ENCODE measurements at places on chromosomes 11 and 22.
A peak's percentile ranks its signal among the peaks of the same experiment; 100 is the strongest.

DNA sequence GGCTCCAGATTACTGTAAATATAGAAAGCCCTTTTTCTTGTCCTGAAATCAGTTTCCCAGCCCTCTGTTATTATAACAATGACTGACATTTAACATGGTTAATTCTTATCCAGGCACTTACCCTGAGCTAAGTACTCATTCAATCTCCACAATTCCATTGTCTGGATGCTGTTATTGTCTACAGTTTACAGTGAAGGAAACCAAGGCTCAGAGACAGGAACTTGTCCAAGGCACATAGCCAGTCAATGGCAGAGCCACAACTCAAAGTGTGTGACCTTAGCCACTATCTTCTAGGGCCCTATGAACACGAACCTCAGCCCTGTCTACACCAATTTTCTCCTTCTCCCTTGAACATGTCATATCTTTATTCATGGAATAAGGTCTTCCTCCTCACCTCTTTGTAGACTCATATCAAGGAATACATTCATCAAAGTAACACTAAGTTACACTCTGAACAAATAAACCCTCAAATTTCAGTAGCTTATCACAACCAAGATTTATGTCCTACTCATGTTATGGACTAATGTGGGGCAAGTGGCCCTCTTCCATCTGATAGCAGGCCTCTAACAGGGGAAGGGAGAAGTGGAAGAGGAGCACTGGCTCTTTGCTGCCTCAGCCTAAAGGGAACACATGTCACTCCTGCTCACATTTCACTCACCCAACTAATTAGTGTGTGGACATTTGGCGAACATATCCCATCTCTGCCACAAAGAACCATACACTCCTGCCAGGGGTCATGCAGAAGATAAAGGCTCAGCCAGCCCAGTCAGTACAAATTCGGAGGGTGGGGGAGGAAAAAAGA, 39.3 kb upstream of the APLNR start:
- peak; percentile 29 for DNase-seq

GRCh38 chr11:3208272-3208671, 10.3 kb downstream of the MRGPRG start:
- DNase-seq = no peak

DNA sequence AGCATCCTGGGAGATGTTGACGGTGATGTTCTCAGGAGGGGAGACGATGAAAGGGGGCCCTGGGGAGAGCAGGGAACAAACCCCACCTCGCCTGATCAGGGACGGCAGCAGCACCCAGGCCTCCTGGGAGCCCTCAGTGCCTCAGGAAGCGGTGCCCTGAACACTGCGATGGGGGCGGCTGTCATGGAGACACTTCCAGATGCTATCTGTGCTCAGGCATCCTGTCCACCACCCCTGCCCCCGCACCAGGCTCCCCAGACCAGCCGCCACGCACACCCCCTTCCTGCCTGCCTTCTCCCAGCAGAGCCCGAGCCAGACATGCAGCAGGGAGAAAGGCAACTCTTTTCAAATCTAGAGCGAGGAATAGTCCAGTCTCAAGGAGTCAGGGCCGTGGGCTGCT, 20.6 kb downstream of the IGSF9B start:
- DNase-seq = no peak

DNA sequence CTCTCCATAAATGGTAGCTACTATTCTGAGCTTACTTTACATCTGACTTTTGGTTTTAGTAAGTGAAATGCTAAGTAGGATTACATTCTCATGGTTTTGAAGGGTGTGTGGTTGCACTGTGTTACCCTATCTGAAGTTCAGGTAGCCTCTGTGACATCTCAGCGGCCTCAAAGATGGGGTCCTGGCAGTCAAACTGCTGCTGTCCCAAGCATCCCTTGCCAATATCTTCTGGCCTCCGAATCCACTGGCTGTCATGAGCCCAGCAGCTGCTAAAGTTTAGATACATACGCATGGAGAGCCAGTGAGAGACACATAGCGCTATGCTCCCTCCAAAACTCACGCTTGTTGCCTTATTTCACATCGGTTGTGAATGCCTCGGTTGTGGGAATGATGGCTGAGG, 34.9 kb downstream of the UBASH3B start:
- no peak for DNase-seq

DNA sequence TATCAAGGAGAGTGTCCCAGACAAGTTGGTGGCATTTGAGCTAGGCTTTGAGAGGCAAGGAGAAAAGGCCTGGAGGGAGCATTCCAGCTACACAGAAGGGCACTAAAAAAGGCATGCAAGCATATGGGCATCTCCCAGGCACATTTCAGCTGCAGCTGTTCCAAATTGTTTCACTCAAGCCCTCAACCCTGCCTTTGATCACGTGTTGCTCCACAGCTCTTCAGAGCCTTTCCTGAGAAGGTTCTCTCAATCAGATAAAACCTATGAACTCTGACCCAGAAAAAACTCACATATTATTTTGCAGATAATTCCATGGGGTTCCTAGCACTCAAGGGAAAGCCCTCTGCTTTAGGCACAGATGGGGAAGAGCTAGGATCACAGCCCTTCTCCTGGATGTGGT, 24.4 kb upstream of the HSPA8 start:
- peak; percentile 89 for DNase-seq

DNA sequence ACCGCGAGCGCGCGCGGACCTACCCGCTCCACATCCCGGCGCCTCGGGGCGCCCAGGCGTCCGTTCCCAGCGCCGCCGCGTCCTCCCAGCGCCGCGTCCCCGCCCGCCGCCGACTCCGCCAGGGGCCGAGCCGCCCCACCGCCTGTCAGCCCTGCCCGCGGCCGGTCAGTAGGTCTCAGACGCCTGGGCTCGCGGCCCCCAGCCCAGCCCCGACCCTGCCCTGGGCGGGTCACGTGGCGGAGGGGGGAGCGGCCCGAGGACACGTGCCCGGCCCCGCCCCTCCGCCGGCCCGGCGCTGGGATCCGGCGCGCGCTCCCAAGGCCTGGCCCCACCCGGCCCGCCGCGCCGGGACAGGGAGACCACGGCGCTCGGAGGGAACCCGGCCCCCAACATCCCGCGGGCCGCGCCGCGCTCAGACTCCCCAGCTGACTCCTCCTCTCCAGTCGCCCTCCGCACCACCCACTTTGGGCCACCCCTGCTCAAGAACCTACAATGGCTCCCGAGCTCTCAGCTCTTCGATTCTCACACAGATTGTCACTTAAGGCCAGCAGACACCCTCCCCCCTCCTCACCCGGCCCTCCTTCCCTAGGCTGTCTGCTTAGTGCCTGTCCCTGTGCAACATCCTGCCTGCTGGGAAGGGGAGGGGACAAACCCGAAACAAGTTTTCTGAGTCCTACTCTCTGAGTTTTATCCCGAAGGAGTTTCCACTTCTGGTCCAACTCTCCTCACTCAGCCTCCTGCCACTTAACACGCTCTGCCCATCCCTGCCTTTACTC, at the start of gene RAB3IL1:
TSS of gene RAB3IL1 (minus strand) at position 233 of the 776 bp plus-strand sequence. CDS start at position 34, 199 bp downstream.
- DNase-seq = peak; percentile 44

GRCh38 chr11:64754124-64754918, 5.5 kb downstream of the PYGM start:
- no peak for DNase-seq

DNA sequence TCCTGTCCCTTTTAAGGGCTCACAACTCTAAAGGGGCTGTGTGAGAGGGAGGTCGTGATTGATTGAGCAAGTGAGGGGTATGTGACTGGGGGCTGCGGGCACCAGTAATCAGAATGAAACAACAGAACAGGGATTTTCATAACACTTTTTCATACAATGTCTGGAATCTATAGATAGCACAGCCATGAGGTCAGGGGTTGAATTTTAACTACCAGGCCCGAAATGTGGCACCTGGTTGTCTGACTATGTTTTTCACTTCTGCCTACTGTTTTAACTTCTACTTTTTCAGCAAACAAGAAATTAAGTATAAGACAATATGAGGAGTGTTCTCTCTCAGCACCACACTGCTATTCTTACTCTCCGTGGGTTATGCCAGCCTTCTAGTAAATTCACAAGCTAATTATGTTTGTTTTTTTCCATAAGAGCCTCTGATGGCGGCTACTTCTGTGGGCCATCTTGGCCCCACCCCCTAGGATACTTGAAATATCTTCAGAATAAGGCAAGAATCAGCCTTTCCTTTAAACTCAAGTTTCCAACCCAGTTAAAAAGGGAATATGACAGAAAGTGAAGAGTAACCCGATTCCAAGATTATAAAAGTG, 552.8 kb upstream of the CHORDC1 start:
- no peak for DNase-seq

- no peak for DNase-seq
Observed at GRCh38 chr22:28407645-28408044, 272.0 kb downstream of the TTC28 start.

- DNase-seq = no peak
Observed at GRCh38 chr22:40305625-40306024, 40.7 kb upstream of the ADSL start.

DNA sequence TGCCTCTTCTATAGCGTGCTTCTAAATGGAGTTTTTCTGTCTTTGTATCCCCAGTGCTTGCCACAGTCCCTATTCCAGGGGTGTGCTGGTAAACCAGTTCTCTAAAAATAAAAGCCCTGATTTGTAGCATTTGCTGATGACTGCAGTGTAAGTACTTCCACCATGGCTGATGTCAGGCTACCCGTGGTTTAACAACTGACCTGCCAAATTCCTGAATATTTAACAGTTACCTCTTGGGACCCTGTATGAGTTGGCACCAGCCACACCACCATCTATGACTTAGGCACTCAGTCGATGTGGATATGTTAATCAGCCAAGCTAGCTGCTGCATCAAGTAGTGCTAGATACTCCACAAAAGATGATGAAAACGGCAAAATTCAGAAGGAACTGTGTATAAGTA, 94.0 kb upstream of the MTNR1B start:
- no peak for DNase-seq

GRCh38 chr11:122158171-122158570, 42.2 kb upstream of the BLID start:
- DNase-seq = no peak

DNA sequence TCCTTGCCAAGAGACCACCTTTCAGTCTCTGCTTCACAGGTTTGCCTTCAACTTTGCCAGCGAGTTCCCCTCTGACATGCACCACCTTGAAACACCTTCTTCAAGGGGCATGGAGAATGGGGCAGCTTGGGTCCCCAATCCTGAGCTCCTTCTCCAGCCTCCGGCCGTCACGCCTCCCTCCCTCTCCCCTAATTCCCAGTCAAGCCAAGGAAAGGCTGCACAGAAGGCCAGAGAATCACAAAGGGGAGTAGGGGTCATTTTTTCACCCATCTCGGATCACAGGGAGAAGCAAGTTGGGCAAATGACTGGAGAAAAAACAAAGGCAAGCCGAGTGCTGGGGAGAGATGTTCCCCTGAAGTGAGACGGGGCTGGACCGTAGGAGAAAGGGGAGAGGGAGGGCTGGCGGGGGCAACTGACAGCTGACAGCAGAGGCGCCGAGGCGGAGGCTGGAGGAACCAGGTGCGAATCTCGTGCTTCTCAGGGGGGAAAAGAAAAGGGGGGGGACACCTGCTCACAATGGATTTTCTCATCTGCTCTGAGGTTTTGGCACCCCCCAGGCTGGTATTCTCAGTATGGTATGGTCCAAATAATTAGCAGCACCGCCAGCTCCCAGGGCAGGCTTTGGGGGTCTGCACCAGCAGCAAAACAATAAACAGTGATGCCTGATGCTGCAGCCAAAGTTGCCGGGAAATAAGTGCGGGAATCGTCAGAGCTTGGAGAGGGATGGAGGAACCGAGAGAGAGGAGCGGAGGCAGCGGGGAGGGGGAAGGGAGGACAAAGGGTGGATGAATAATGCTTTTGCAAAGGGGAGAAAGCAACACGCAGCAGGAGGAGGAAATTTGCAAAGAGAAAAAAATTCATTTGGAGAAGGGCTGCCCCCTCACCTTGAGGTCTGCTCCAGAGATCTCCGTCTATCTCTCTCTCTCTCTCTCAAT, 644 bp downstream of the YPEL4 start:
- peak; percentile 64 for DNase-seq

DNA sequence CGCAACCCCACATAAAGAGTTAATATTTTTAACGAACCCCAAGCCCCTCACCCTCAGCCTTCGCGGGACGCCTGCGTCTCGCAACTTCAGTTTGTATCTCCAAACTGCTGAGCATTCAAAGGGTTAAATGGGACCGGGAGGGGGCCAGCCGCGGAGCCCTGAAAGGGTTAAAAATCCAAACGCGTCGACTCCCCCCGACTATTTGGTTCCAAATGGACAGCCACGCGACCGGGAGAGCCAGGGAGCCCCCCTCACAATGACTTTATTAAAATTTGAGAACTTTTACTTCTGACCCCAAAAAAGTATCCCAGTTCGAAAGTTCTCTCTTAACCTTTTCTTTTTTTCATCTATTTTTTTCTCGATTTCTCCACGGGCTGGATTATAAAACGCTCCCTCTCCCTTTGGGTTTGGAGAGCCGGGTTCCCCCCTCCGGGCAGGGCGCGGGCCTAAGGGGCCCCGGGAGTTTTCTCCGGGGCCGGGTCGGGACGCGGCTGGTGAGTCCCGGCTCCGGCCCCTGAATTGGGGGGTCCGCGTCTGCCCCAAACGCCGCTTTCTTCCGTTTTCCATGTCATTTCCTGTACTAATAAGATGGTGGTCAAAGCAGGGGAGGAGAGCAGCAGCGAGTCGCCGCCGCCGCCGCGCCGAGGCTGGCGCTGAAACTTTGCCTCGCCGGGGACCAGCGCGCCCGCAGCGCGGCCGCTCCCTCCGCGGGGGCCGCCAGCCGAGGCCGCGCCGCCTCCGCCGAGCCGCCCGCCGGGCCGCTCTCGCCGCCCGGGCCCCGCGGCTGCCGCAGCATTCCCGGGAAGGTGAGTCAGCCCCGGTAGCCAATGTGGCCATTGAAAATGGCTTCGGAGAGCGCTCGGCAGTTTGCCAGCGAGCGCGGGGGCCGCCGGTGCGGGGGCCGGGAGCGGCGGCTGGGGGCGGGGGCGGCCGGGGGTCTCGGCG, at the start of gene PRDM11:
TSS of gene PRDM11 (plus strand) at position 568 of the 945 bp plus-strand sequence. CDS start 35,128 bp downstream, outside the sequence.
- peak; percentile 65 for DNase-seq

GRCh38 chr11:69866648-69867047, 47.4 kb upstream of the FGF3 start:
- no peak for DNase-seq

GRCh38 chr11:121446752-121447156, 5.4 kb upstream of the SORL1 start:
- DNase-seq = peak; percentile 73
